ENCODE measurements at places on chromosomes 3 and 15.
A peak's percentile ranks its signal among the peaks of the same experiment; 100 is the strongest.

GRCh38 chr15:57671636-57672035, 34.9 kb upstream of the POLR2M start:
- DNase-seq, result no peak

DNA sequence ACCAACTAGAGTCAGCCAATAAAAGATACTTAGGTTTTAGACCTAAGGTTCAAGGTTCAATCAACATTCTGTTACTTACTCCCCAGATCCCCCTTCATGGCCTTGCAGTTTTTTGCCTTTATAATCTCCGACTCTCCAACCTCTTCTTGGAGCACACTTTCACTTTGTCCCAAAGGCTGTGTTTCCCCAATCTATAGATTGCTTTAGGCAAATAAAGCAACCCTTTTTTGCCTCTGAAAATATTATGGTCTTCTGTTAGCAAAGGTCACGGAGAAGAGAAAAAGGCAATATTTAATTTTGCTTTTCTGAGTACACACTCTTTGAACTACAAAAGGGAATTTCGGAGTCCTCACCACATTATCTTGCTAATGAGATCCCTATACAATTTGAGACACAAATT, 268.1 kb downstream of the PLOD2 start:
- no peak for DNase-seq

DNA sequence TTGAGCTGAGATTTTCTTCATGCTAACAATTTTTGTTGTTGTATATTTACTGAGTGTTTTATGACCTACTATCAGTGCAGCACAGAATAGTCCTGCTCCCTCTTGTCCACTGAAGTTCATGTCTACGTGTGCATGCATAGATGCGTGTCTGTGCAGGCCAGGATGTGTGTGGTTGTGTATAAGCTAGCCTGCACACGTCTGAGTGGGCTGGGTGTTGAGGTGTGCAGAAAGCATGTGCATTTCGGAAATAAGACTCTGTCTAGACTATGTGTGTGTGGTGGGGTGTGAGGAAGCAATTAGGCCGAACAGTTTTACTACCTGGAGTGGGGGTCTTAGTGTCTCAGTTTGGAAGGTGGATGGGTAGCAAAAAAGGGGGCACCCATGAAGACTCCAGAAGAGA, 39.2 kb downstream of the ATP2B2 start:
- no peak for DNase-seq

- no peak for DNase-seq
These were observed 6.3 kb upstream of the CCR4 start for GRCh38 chr3:32945136-32945535.

DNA sequence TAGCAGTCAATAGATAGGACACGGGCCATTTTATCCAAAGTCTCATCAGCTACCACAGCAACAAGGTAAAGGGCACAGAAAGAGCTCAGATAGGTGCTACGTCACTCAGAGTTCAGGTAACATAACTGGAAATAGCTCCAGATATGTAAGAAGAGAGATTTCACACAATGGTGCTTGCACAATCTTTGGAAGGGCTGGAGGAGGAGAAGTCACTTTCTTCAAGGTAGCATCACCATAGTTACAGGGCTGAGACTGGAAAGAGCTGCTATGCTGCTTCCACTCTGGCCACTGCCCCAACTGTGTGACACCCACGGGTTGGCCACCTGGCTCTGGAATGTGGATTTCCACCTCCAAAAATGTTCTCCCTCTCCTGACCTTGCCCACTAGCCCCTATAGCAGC, 448.8 kb upstream of the THBS1 start:
- no peak for DNase-seq

DNA sequence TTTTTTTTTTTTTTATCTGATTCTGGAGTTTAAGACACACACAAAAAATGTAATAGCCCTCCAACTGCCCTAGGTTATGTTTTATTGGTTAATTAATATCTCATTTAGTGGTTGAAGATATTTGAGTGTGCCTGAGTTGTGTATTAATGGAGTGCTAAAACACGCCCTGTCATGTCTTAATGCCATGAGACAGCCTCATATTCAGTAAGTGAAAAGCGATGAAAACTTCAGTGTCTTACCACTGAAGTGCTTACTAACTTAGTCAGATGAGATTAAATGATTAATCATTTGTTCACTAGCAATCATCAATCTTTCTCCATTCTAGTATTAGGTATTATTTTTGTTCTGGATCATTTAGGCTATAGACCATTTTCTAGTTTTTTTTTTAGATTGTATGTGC, 544.7 kb upstream of the ROBO2 start:
- no peak for DNase-seq

DNA sequence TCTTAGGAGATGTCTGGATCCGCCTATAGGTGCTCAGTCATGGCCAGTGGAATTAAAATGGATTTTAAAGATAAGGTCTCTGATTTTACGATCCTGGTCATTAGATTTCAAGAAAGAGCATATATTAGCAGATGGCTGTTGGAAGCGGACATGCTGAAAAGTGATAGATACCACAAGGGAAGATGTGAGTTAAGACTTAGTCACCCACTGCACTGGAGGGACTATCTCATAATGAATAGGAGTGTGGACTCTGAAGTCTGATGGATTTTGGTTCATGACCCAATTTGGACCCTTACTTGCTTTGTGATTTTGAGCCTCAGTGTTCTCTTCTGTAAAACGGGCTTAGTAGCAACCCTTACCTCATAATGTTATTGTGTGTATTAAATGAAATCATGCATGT, 214.7 kb downstream of the CHST2 start:
- no peak for DNase-seq

DNA sequence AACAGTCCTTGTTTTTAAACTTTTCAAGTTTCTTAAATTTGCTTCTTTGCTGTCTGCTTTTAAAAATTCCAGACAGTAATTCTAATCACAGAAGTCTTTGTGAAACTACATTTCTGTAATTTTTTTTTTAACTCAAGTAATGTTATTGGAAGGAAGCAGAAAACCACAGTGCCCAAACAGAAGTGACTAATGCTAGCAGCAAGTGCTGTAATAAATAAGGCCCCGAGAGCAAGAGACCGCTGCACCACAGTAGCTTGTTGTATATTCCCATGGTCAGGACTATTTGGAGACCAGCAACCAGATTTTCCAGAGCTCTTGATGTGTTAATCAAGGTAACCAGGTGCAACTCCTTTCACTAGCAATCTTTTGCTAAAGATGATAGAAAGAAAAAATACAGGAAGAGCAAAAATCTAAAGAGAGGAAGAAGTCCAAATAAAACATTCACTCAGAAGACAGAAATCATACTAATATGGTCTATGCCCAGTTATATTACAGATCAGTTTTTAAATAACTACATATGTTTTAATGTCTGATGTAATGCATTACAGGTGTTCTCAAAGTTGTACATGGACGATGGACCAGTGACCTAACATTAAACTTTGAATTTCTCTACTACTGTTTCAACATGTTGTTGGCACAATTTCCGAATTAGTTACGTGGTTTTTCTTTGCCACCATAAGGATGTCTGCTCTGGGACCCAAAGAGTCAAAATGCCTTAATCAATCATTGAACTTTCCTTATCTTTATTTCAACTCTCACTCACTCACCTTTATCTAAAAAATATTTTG, 36.4 kb downstream of the WWTR1 start:
- DNase-seq, result peak; percentile 94

DNA sequence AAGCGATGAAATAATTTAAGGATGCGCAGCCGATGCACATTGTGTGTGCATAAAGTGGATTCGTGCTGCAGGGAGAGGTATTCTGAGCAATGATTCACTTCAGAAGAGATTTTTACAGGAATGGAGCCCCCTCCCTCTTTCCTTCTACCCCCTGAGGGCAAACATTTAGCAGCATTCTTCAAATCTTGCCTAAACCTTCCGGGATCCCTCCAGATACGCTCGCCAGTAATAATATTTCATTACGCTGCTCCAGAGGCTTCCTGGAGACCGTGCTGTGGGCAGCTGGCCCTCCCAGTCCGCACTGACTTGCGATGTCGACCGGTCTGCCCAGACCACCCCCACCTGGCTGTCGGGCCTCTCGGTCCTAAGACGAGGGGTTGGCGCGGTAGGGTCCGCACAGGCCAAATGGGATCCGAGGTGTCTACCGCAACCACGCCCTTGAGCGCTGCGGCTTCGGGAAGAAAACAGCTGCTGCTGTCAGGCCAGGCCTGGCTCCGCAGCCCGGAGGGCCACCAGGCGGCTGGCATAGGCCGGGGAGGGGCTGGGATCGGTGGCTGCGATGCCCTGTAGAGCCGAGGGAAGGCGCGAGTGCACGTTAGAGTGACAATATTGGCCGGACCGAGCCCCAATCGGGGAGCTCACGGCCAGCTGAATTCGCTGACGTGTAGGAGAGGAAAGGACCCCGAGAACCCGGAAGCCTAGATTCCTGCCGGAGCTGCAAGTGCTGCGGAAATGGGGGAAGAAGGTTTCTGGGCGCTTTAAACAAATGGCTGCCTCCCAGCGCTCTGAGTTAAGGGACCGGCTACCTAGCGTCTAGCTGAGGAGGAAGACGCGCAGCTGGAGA, 14.3 kb downstream of the ZIC4 start:
- peak; percentile 42 for DNase-seq

DNA sequence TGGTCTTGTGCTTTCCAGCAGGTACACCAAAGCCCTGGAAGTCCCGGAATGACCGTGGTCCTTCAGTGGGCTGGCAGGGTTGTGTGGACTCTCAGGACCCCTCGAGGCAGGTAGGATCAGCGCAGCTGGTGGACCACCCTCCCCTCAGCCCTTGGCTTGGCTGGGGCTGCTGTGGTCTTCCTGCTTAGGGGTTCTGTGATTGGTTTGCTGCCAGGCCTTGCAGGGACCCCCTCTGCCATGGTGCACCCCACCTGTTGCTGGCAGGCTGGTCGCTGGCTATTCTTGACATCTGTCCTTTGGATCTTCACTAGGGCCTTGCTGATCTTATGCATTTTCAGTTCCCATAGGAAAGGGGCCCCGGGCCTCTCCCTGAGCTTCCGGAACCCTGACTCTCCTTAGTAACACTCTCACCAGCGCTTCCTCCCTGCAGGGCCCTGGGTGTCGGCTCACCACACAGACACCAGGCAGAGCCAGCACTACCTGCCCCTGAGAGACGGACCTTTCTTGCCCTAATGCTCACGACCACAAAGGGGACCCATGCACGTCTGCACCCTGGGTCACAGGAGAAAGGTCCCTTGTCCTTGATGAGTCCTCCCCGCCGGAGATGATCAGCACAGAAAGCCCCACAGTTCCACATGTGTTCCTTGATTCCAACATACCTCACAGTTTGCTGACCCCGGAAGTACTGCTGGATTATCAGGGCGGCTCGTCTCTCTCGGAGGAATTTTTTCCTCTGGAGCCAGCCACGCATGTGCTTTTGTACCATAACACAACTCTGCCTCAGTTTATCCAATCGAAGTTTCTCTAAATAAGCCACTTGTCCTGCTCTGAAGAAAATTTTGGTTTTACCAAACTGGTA, 51.7 kb downstream of the MYO5C start:
- no peak for DNase-seq

GRCh38 chr3:9399746-9400145, 2.3 kb downstream of the SETD5 start:
- peak; percentile 95 for DNase-seq

DNA sequence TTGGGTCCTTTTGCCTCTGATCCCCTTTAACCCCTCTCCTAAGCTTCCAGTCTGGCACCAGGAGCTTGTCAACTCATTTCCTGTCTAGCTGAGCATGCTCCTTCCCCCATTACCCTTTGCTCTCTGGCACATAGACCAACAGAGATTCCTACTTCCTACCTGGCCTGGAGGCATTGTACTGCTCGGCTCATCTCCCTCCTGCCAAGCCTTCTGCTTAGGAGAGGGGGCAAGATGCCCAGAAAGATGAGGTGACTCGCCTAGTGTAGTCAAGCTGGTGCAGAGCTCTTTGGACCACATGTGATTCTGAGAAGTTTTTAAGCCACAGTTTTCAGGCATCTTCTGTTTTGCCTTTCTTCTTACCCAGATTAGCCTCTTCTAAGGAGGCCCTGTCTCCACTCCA, 95.4 kb downstream of the ZNF621 start:
- no peak for DNase-seq

- DNase-seq, result peak; percentile 73
These were observed 146.5 kb downstream of the FILIP1L start for GRCh38 chr3:99967796-99968195.

GRCh38 chr3:78360849-78361248, 1321.0 kb downstream of the ROBO2 start:
- no peak for DNase-seq

GRCh38 chr3:69683082-69683806, 56.0 kb upstream of the MITF start:
- DNase-seq, result no peak

GRCh38 chr3:139523166-139523565, 16.4 kb downstream of the RBP1 start:
- DNase-seq, result no peak

DNA sequence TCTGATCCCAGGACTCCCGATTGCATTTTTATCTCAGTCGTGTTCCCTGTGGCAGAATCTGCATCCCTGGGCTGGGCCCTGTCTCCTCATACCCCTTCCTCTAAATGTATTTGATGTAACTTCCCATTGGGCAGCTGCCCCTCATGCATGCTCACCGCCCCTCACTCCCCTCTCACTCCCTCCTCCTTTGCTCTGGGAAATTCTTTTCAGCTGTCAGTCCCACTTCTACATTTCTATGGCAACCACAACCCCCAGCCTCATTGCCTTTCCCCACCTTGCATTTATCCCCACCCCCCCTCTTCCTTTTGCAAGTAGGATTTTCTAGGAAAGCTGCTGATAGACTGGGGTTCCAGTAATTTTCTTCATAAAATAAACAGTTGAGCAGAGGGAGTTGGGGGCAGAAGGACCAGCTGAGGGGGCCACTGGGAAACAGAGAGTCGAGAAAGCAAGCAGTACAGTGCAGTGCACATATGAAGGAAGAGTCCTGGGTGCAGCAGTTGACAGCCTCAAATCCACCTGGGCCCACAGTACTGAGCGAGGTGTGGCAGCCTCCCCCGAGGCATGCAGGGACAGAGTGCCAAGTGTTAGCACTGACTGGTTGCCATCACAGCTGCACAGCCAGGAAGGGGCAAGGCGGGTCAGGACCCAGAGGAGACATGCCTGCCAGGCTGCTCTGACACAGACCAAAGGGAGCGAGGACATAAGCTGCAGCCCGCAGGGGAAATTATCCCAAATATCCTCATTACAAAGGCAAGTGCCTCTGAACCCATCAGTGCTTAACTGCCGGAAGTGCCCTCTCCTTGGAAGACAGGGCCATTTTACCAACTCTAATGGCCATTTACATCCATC, 476.3 kb downstream of the EPHB1 start:
- DNase-seq, result no peak

DNA sequence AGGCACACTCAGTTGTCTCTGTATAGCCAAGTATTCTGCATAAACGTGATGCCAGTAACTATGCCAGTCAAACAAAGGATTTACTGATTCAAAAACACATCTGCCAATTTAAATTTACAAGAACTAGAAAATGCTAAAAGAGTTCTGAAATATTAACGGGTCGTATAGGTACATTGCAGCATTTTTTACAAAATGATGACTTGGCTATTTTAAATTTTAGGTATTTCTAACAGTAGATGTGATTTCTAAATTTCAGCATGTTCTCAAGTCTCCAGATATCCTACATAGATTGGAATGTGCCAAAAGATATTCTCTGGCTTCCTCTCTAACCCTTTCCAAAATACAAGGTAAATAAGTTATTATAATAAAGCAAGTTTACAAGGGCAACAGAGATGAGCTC, 60.3 kb downstream of the MORC1 start:
- DNase-seq, result no peak

GRCh38 chr3:4613366-4613765, 120.2 kb downstream of the ITPR1 start:
- DNase-seq, result no peak

GRCh38 chr15:60483042-60483441, 4.1 kb upstream of the ICE2 start:
- no peak for DNase-seq
